Epithelial cell of prostate (primary cell): ENCODE measurements at places on chromosomes 1 and 21.

DNA sequence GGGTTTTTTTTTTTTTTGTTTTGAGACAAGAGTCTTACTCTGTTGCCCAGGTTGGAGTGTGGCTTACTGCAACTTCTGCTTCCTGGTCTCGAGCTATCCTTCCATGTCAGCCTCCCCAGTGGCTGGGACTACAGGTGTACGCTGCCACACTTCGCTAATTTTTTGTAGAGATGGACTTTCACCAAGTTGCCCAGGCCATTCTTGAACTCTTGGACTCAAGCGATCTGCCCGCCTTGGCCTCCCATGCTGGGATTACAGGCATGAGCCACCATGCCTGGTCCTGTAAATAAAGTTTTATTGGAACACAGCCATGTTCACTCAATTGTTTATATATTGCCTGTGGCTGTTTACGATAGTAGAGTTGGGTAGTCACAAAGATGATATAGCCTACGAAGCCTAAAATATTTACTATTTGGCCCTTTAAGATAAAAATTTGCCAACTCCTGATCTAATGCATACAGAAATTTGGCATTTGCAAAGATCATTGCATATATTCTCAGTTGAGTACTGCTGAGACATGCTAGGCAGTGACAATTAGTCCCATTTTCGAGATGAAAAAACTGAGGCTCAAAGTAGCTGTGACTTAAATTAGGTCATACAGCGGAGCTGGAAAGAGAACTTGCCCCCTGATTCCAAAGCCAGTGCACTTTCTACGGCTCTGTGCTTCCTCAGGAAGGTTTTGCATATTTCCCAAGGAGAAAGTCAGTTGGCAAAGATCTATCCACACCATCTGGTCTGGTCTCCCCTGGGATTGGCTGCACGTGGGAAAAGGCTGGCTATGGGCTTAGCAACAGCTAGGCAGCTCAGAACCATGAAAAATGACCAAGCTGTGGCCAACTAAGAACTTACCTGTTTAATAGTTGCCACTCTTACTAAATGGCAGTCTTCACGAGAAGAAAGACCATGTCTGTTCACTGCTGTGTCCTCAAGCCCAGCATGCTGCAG, 19.4 kb downstream of the MECR start:
- DNase-seq, result no peak

GRCh38 chr1:24263211-24263610, 55.9 kb upstream of the GRHL3 start:
- no peak for DNase-seq

DNA sequence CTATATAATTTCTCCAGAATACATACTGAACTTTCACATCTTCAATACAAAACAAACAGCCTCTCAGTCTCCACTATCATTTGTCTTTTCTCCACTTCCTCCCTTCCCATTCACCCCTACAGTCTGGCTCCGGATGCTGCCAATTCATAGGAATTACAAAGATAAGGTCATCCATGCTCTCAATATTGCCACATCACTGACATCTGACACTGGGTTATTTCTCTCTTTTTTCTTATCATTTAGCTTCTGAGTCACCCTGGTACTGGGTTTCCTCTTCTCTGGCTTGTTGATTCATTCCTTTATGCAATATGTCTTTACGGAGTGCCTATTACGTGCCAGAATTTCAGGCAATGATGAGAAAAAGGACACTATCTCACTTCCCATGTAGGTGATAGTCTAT, 3.1 kb upstream of the SH3BP5L start:
- no peak for DNase-seq

GRCh38 chr21:45670731-45671130, 27.2 kb downstream of the PCBP3 start:
- no peak for DNase-seq

GRCh38 chr1:217052196-217052595, 329.0 kb upstream of the ESRRG start:
- DNase-seq, result peak; percentile 44

GRCh38 chr1:48242141-48242736, 19.7 kb downstream of the SLC5A9 start:
- no peak for DNase-seq

- DNase-seq, result peak; percentile 92
Observed at GRCh38 chr1:65174585-65174984, 26.6 kb downstream of the AK4 start.

GRCh38 chr1:62389531-62389930, 47.3 kb upstream of the USP1 start:
- no peak for DNase-seq

GRCh38 chr1:25760122-25760719, 39.8 kb upstream of the SELENON start:
- no peak for DNase-seq

- DNase-seq, result no peak
Observed at GRCh38 chr1:211632117-211632807, 43.2 kb downstream of the NEK2 start.

- no peak for DNase-seq
Observed at GRCh38 chr1:36089393-36090121, 865 bp downstream of the ADPRS start.

- peak; percentile 96 for DNase-seq
Observed at GRCh38 chr1:152001631-152002584, 8.2 kb upstream of the S100A10 start.

DNA sequence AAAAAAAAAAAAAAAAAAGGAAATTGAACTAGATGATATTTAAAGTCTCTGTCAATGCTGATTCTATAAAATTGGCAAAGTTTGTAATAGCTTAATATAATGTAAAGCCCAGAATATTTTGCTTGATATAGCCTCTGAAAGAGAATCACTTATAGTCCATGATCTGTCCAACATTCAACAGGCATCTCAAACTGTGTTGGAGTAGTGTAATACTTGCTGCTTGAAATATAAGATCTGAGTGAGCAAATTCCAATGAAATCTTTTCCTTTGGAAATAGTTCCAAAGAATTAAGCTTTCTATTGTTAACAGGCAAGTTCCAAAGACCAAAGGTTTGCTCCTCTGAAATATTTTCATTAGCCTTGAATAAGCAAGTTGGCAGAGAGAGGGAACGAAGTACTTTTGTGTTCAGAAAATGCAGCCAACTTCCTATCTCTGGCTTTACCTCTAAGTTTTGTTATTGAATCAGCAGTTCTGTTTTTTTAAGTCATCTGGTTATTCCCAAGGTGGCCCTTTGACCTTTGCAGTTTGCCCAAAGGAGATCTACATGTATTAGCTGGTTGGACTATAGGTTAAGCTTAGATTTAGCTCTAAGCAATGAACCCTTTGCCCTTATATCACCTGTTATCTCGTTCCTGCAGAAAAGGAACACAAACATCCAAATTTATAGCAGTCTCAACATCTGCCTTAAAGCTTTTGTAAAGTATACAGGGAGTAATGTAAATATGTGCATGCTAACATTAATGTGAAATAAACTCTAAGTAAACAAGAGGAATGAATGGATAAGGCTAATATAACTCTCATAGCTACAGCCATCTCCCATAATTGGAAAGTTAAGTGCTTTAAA, 24.4 kb upstream of the CEP350 start:
- no peak for DNase-seq

DNA sequence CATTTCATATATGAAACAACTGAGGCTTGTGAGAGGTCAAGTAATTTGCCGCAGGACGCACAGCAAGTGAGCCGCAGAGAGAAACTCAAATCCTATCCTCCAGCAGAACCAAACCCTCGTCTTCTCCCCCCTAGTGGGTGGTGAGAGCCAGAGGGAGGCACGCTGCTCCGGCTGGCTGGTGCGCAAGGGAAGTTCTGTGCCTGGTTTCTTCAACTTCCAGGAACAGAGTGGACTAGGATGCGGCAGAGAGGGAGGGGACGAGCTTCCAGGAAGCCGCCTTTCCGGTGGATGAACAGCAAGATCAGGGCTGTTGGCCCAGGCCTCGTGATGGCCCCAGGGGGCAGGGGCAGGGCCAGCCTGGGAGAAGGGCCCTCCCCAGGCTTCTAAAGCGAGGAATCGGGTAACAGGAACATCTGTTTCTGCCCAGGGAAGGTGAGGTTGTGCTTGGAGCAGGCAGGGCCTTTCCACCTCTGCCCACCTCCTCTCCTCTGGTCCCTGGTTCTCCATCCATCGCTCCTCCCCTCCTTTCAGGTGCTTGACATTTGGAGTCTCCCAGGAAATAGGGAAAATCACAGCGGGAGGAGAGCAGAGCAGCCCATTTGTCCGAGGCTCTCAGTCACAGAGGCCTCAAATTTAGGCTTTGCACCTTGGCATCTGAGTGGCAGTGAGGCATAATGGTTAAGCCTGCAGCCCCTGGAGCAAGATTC, 16.8 kb upstream of the PDIK1L start:
- DNase-seq, result no peak

- DNase-seq, result no peak
Observed at GRCh38 chr1:19858893-19859292, 23.3 kb upstream of the OTUD3 start.

DNA sequence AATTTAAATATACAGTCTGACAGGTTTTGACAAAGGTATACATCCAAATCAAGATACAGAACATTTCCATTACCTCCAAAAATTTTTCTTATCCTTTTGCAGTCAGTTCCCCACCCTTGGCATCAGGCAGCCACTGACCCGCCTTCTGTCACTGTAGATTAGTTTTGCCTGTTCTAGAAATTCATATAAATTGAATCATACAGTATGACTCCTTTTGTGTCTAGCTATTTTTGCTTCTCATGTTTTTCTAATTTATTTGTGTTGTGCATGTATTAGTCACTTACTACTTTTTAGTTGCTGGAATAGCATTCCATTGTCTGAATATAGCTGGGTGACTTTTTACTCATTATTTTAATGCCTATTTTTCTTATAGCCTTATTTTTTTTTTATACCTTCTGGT, 3.8 kb downstream of the UTP25 start:
- no peak for DNase-seq

- no peak for DNase-seq
Observed at GRCh38 chr1:51203874-51204245, 32.2 kb upstream of the RNF11 start.

DNA sequence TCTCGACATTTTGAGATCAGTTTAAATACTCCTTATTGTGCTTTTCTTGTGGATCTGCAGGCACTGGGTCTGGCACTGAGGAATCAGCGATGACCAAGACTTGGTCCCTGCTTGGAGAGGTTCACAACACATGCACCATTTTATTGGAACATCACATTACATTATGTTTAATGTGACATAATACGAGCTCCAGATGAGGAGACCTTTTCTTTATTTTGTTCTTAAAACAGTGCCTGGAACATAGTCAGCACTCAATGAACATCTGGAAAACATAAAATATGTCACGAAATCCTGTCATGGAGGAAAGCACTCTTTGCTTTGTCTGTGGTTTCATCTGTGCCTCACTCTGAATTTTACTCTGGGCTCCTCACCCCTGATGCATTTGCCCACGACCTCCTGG, 110.7 kb downstream of the ST6GALNAC3 start:
- no peak for DNase-seq

DNA sequence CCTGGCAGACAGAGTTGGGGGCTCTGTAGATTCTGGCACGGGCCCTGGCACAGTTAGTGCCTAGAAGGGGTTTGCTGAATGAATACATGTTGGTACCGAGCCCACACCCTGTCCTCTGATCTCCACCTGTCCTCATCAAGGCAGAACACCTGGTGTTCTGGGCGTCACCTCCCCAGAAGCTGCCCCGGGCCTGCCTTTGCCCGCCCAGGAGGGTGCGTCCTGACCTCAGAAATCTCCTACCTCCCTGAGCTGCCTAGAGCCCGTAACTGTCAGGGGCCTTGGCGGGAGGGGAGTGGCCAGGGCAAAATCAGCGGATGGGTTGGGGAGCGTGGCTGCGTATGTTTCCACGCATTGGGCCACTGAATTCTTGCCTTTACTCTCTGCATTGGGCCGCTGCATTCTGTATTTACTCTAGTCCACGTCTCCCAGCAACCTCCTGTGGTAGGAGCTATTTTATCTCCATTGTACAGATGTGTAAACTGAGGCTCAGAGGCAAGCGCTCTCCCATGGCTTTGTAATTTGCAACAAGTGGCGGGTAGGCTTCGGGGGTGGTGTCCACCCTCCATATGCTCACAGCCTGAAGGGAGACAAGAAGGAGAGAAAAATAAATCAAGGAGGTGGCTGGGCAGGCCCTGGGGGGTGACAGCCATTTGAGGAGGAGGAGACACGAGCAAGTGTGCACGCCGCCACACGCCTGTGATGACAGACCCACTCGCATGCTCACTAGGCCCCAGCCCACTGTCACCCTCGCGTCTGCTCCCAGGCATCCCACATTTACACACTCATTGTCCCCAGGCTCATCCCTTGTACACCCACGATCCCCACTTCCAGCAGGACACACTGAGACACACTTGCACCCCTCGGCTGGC, 95.7 kb upstream of the WNT4 start:
- DNase-seq, result no peak

DNA sequence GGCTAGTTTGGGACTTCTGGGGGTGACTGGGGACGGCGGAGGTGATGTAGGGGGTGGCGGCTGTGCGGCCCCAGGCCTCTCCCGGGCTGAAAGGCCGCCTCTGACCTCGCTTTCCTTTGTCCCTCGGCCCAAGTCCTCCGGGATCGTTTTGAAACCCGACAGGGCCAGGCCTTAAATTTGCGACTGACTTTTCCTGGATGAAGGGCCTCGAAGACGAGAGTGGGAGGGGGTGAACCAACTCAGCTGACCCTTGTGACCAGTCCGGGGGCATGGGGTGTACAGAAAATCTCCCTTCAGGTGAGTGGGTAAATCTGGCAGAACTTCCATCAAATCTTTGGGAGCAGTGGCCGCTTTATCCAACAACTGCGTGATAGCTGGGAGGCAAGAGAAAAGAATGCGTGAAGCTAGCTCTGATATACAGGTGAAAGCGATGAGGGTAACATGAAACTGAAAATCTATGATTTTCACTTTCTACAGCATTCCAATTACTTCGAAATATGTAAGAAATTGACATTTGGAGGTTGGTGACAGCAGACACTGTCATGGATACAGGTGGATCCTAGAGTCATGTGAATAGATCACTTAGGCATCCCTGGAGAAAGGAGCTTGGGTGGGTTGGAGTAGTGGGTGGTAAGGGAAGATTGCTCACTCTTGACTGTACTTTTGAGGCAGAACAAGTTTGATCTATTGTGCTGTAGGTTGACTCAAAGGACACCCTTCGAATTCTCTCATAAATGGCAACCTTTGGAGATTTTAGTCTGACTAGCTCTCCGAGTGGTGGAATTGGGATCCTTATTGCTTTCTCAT, 885 bp downstream of the AHCYL1 start:
- DNase-seq, result no peak
